SW 1271 (cell line): ENCODE measurements at places on chromosomes 7 and 10.

DNA sequence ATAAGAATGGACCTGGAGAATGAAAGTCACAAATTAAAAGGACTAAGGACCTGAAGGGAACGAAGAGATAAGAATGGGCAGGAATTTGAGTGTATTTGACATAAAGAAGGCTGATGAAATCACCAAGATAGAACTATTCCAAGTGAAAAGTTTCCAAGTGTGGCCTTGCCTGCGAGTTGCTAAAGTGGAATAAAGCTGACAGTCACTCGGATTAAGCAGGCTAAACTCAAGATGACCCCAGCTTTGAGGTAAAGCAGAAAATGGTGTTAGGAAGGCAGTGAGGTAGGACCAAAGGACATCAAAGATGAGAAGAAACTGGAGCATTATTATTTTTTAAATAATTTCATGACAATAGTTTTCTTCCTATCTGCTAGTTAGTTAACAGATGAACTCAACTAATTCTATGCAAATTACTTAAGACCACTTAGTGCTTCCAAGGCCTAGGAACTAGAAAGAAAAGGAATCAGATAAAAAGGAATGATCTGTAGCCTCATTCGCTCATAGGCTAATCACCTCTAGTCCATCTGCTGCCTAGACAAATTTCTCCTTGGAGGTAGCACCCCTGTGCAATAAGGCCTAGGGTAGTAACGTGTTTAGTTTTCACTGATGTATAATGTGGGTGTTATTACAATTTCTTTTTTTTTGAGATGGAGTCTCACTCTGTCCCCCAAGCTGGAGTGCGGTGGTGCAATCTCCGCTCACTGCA, 34.5 kb downstream of the EZH2 start:
- DNase-seq: no peak

- DNase-seq: no peak
These were observed 45.6 kb downstream of the MKI67 start for GRCh38 chr10:128080641-128081040.

- no peak for DNase-seq
These were observed 95.0 kb downstream of the CDCA7L start for GRCh38 chr7:21850531-21851285.

DNA sequence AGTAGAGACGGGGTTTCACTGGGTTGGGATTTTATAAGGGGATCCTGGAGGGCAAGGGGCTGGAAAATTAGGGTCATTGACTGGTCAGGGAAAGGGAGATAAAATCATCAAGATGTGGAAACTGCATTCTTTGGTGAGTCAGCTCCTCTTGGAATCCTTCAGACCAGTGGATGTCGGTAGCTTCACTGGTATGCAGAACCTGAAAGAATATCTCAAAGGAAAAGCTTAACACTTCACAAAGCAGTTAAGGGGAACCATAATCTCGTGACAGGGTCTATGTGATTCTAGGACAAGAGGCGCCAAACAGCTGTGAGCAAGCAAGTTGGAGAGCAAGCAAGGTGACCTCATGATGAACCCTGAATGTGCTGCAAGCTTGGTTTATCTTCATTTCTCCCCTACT, 634.7 kb upstream of the AUTS2 start:
- DNase-seq: no peak

DNA sequence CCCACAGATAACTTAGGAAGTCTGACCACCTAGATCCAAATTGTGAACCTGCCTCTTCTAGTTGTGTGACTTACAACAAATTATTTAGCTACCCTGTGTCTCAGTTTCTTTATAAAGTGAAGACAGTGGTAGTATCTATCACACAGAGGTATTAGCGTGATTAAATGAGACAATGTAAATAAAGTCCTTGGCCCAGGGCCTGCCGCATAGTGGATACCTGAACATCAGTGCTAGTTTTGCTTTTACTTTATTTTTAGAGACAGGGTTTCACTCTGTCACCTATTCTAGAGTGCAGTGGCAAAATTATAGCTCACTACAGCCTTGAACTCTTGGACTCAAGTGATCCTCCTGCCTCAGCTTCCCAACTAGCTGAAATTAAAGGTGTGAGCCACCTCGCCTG, 177.1 kb downstream of the CDK14 start:
- DNase-seq: no peak

GRCh38 chr10:74917481-74918077, 91.2 kb downstream of the KAT6B start:
- DNase-seq: no peak

DNA sequence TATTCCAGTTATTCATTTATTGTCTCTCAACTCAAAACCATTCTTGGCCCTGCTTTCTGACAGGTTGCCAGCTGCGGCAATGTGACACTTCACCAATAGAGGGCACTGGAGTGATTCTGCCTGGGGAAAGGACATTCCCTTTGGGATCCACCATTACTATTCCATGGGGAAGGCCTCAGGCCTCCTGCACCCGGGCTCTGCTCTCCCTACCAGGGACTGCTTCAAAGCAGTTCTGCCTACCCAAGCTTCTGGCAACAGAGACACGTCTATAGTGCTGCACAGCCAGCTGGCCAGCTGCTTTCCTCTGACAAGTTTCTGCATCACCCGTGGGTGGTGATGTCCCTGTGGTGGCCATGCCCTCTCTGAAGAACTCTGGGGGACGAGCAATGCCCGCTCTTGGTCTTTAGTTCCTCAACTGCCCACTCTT, 163.8 kb downstream of the ELMO1 start:
- no peak for DNase-seq

GRCh38 chr10:122264436-122264835, 6.7 kb upstream of the BTBD16 start:
- DNase-seq: no peak

DNA sequence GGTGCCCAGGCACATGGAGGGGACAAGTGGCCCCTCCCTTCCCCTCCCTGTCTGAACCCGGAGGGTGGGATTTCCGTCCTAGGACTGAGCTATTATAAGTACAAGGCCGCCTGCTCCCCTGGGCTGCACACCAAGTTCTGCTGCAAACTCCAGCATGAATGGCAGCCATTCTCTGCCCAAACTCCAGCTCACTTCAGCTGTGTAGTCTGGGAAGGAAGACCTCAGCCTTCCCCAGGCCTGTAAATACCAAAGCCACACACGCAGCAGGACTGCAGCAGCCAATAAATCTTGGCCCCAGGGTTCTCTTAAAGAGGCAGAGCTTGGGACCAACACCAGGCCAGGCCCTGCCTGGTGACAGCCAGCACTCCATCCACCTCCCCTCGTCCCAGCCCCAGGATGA, 291.3 kb upstream of the ZMIZ1 start:
- DNase-seq: no peak

GRCh38 chr10:121862649-121863048, 65.2 kb downstream of the ATE1 start:
- DNase-seq: no peak

- DNase-seq: no peak
These were observed 436.6 kb upstream of the GHITM start for GRCh38 chr10:83702731-83703130.

- no peak for DNase-seq
These were observed 47.0 kb downstream of the CCDC71L start for GRCh38 chr7:106613848-106614560.

DNA sequence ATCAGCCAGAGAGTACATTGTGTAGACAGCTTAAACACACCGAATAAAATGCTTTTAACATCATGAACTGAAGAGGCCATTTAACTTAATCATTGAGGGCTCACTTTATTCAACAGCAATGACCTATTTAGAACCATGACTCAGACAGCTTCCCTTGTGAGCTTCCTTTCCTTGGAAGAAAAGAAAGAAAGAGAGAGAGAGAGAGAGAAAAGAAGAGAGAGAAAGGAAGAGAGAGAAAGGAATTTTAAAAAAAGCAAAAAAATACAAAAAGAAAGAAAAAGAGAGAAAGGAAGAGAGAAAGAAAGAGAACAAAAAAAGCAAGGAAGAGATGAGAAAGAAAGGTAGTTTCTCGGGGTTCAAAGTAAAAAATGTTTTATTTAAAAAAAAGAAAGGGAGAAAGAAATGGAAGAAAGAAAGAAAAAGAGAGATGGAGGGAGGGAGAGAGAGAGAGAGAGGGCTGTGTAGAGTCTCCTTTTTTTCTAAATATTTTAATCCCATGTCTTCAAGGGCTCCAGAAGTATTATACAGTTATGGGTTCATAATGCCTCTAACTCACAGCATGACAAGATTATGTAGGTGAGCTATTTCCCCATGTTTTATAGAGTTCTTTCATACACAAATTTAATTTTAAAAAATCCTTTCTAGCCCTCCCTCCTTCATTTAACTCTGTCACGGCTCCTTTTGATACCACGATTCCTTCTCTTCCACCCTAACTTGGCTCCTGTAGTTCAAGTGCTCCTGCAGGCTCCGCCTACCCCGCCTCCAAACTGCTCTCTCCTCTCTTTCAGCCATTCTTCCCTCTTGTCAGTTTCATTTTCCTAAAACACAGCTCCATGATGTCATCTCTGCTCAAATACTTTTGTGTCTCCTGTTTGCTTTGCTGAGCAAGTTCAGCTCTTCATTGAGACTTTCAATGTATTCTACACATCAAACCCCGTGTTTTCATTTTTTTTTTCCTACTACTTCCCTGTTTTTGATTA, 85.5 kb downstream of the PRTFDC1 start:
- DNase-seq: peak; percentile 32

- DNase-seq: no peak
These were observed 49.1 kb upstream of the GPAM start for GRCh38 chr10:112232670-112233069.

DNA sequence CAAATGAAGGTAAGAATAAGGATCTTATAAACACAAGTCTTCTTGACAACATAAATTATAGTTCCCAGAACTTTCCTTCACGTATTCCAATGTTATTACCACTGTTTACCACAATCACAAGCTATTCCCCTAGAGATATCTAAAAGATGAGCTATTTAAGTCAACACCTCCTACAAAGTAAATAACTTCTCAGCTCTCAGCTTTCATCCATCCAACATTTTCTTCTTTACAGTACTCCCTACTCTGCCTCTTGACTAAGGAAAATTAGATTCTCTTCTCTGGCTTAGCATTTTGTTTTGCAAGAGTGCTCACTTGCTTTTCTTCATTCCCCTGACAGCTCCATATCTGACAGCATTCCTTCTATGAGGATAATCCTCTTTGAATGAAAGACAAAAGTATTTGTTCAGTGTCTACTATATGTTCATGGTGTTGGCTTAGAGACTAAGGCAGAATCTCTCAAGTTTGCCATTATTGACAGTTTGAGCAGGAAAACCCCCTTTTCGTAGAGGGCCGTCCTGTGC, 93.0 kb upstream of the IL6 start:
- DNase-seq: no peak

- no peak for DNase-seq
These were observed at the start of gene WDFY4 for GRCh38 chr10:48684792-48685623. TSS of gene WDFY4 (plus strand) at chr10:48684873. CDS start at chr10:48709733, 24,860 bp downstream.

- DNase-seq: no peak
These were observed 54.5 kb downstream of the UBE3C start for GRCh38 chr7:157193274-157193673.

DNA sequence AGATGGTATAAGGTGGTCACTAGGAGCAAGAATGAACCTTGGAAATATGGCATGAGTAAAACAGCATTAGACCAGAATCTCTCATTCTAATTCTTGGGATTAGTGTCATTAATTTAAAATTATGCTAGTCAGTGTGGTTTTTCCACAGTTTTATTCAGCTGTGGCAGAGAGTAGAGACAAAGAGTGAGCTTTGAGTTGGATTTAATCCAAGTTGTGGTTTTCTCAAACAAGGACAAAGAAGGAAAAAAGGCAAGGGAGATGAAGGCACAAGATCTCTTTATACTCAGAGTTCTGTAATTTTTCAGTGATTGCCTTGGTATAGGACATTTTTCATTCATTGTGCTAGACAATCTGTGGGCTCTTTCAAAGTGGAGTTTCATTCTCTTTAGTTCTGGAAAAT, 28.2 kb upstream of the AKAP9 start:
- DNase-seq: no peak

- no peak for DNase-seq
These were observed 183.9 kb downstream of the TCERG1L start for GRCh38 chr10:131127610-131128009.

GRCh38 chr7:94069162-94069739, 65.1 kb upstream of the BET1 start:
- no peak for DNase-seq

DNA sequence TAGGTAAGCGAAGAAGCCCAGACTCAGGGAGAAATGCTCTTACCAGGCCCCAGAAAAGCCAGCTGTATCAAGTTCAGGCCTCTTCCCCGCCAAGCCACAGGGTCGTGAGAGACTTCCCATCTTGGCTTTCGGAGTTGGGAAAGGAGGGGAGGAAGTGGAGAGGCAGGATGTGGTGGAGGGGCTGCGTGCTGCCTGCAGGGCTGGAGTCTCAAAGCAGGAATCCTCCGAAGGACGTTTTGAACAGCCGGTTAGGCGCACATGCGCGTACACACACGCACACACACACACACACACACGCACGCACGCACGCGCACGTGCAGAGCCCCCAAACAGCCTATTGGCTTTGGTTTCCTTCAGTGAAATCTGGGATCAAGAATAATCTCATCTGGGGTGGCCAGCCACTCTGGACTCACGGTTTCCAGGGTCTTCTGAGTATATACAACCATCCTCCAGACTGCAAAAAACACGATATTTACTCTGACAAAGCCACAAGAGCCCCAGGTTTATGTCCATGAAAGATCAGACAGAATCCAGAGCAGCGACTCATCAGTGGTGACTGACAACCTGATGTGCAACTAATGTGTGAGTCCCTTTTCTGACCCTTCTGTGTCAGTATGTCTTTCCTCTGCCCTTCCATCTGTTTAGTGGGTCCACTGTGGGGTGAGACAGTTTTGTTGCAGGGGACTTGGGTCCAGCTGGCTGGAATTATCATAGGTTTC, 115.0 kb upstream of the ZNF438 start:
- no peak for DNase-seq

DNA sequence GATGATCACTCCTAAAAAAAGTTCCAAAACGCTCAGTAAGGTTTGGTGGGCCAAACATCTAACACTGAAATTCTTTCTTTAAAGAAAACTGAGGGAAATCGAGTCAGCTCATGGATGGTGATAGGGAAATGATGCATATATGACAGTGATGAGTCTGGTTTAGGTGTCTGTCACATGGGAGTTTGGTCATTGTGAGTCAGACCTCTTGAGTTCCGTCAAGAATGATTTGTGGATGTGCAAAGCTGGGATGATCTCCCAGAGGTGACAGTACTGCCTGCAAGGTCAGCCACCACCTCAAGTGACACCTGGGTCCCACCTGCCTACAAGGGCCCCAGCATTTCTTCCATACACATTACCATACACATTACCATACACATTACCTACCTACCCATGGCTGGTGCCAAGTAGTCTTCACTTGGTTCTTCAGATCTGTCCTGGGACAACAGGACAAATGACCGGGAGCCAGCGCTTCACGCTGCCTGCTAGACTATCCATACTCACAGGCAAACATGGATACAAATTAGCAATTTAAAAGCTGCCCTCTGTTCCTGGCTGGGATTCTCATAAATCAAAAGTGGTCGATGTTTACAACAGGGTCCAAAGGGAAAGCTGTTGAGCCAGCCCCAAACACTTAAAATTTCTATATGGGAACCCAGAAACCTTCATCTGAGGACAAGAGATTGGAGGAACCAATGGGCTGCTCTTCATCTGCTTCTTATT, 128.4 kb downstream of the ADAM12 start:
- no peak for DNase-seq

DNA sequence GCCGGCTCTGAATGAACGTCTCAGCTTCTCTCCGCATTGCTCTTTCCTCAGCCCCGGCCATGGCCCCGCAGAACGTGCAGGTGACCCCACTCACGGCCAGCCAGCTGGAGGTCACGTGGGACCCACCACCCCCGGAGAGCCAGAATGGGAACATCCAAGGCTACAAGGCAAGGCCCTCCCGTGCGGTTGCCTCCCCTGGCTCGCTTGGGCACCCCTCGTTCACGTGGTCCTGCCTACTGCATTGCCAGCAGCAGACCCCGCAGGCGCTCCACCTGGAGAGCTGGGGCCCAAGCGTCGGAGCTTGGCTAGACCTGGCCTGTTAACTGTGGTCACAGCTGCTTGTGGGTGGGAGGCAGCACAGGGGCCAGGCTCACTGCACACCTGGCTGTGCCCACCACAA, 476.3 kb upstream of the FOXK1 start:
- DNase-seq: no peak
